MM.1S (cell line): ENCODE measurements at places on chromosomes 11 and 22.

DNA sequence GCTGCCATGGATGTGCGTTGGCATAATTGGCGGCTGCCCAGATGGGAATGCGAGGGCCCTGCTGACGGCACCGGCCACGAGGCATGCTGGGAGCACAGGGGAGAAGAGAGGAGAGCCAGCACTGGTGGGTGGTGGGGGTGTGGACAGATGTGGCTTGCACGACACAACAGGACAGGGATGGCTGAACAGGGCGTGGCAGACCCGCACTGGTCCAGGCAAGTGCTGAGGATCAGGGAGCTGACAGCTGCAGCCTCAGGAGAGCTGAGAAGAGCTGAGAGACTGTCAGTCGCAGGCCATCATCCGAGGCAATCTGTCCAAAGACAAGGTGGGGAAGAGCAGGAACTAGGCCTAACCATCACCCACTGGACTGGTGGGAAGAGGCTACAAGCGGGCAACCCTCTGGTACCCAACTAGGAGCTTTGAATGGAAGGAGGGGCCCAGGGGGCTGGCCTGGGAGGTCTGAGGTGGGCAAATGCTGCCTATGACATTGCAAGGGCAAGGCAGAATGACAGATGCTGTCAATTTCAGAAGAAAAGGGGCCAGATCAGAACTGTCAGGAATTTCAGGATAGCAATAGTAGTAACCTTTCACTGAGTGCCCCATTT, 2.4 kb downstream of the GNB1L start:
- no peak for DNase-seq

- DNase-seq: no peak
Measured at GRCh38 chr11:396511-396947, 2.5 kb downstream of the PKP3 start.

DNA sequence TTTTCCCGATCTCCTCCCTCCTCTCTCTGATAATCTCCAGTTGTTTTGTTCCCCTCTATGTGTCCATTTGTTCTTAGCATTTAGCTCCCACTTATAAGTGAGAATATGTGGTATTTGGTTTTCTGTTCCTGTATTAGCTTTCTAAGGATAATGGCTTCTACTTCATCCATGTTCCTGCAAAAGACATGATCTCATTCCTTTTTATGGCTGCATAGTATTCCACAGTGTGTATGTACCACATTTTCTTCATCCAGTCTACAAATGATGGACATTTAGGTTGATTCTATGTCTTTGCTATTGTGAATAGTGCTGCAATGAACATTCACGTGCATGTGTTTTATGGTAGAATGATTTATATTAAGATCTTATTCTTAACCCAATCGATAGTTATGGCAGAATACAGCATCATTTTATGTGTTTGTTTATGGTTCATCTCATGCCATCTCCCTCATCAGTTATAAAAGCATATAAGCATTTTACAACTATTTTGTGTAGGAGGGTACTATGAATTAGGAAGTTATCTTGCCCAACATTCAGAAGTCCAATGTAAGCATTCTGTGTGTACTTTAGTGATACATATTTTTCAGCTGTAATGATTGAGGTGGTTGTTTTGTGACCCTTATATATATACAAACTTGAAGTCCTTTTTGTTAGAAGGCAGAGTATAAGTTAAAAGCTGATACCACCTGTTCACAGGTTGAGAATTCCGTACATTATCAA, 3.2 kb downstream of the MS4A3 start:
- DNase-seq: no peak

DNA sequence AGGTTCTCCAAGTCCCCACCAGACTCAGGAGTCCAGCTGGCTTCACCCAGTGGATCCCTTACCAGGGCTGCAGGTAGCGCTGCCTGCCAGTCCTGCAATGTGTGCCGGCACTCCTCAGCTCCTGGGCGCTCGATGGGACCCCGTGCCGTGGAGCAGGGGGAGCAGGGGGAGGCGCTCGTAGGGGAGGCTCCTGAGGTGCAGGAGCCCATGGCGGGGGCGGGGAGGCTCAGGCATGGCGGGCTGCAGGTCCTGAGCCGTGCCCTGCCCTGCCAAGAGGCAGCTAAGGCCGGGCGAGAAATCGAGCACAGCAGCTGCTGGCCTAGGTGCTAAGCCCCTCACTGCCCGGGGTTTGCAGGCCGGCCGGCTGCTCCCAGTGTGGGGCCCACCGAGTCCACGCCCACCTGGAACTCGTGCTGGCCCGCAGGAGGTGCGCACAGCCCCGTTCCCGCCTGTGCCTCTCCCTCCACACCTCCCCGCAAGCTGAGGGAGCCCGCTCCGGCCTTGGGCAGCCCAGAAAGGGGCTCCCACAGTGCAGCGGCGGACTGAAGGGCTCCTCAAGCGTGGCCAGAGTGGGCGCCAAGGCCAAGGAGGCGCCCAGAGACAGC, 792.9 kb upstream of the CCDC179 start:
- DNase-seq: no peak

- no peak for DNase-seq
Measured at GRCh38 chr22:37224757-37225420, 12.6 kb upstream of the SSTR3 start.

GRCh38 chr11:120613264-120614226, 102.0 kb downstream of the GRIK4 start:
- no peak for DNase-seq
